Iris pigment epithelial cell (primary cell): ENCODE measurements at places on chromosomes 2 and 18.

- no peak for DNase-seq
These were observed 12.0 kb upstream of the NRP2 start for GRCh38 chr2:205670292-205670691.

DNA sequence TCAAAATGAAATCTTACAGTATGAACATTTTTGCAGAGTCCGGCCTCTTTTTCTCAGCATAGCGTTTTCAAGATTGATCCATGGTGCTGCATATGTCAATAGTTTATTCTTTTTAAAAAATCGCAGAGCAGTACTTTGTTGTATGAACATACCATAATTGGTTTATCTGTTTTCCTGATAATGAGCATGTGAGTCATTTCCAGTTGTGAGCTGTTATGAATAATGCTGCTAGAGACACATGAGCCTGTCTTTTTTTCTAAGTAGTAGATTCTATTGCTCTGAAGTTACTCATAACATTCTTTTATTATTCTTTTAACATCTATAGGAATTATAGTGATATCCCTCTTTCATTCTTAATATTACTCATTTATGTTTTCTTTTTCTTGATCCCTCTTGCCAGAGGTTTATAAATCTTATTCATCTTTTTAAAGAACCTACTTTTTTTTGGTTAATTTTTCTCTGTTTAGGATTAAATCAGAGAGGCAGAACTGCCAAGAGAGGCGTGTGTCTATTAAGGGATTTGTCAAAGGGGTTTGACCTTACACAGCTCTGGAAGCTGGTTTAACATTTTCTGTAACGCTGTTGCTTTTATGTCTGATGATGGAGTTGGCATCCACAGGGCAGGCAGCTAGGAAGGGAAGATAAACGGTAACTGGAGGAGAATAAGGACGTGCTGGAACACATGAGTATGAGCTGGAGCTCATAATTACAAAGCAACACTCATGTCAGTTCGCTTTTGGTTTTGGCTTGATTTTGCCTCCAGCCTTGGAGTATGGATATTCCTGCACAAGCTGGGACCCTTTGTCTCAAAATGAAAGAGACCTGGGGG lies 47.4 kb downstream of the MGAT5 start:
- DNase-seq, result peak; percentile 68

- no peak for DNase-seq
These were observed 37.0 kb downstream of the ROCK1 start for GRCh38 chr18:21074336-21075323.

DNA sequence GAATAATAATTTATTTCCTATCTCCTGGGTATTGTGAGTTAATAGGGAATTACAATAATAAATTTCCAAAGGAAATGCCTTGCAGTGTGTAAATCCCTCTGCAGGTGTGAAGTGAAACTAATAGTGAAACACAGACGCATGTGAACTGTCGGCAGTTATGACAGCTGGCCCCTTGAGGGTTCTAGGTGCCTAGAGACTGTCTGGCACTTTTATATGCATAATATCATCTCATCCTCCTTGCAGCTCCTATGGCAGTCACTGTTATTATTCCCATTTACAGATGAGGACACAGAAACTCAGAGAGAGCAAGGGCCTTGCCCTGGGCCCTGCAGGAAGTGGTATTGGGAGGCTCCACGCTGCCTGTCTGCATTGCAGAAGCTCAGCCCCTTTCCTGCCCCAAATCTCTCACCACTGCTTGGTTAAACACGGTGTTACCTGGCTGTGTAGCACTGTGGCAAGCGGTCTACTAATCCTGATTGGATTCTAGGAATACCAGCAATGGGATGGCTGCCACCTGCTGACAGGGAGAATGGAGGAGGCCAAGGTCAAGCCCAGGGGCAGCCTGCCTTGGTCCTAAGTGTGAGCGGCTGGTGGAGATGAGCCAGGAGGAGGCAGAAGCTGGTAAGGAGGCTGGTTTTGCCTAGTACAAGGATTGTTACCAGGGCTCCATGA lies 32.8 kb upstream of the ACKR3 start:
- no peak for DNase-seq

DNA sequence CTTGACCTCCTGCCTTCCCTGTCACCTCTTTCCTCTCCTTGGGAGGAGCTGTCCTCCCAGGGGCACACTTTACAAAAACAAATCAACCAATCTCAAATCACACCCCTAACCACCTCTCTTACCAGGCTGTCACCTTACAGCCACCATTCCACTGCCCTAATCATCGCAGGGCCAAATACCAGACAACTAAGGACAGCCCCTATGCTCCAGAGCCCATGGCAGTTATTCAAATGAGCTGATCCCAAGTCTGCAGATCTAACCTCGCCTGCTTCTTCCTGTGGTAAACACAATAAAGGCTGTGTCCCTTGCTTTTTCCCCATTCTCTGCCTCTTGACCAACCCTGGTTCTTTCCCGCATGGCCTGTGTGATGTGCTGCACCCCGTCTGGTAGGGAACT lies 154.2 kb upstream of the CNTNAP5 start:
- DNase-seq, result no peak

- no peak for DNase-seq
These were observed 234.3 kb upstream of the NCKAP5 start for GRCh38 chr2:133802409-133803039.

DNA sequence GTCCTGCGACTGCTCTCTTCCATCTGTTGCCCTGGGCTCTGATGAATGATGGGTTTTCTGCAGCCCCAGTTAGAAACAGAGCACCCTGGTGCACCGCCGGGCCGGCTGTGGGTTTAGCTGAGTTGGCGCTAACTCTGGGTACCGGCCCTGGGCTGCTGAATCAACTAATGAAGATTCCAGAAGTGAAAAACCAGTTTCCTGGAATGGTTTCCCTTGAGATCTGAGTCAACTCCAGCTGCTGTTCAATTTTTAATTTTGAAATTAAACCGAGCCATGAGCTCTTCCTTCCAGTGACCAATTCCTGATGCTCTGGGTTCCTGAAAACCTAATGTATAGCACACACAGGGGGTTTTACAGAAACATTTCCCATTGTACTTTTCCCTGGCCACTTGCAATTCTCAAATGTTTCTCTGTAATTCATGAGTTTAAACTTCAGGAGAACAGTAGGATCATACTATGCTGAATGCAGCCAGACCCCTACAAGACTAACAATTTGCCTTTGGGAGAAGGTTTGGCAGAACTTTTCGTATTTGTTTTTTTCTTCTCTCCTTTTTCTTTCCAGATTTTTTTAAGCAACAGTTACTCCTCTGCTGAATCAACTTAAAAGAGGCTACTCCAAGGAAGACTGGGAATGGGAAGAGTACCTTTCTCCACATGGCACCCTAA lies 5.5 kb downstream of the COL6A3 start:
- no peak for DNase-seq

- DNase-seq, result no peak
These were observed 32.1 kb downstream of the PDIA6 start for GRCh38 chr2:10780491-10780820.

DNA sequence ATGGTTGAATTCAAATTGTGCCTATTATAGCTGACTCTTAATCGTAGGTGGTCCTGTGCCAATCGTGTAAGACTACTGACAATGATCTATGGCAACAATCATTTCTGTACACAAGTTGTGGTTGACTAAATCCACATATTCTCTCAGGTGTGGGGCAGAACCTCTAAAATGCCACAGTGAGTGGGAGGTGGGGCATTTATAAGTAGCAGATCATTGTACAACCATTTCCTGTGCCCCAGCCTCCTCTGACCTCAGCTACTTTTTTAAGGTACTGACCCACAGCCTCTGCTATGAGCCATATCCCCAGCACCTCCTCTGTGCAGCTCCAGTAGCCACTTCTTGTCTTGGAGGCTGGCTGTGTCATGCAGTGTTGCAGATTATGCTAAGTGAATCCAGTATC lies 48.6 kb upstream of the RAPH1 start:
- DNase-seq, result peak; percentile 70

GRCh38 chr18:45617284-45617683 lies 2.0 kb downstream of the SLC14A2 start:
- peak; percentile 89 for DNase-seq

GRCh38 chr2:154696810-154697417 lies 1.6 kb upstream of the KCNJ3 start:
- DNase-seq, result no peak

DNA sequence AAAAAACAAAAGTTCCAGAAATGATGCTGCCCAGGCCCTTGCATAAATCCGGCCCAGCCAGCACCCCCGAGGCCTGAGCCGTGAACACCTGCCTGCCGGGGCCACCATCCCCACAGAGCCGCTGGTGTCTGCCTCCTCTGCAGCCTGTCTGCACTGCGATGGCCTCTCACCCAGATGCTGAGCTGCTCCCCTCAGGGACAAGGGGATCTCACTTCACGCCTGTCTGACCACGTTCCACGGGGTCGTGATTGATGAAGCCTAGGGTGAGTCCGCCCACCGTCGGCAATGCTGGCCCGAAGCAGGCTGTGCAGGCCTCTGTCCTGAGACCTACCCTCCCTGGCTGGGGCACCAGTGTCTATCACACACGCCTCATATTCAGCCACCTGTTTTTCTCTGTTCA lies 444.2 kb downstream of the EIPR1 start:
- no peak for DNase-seq

DNA sequence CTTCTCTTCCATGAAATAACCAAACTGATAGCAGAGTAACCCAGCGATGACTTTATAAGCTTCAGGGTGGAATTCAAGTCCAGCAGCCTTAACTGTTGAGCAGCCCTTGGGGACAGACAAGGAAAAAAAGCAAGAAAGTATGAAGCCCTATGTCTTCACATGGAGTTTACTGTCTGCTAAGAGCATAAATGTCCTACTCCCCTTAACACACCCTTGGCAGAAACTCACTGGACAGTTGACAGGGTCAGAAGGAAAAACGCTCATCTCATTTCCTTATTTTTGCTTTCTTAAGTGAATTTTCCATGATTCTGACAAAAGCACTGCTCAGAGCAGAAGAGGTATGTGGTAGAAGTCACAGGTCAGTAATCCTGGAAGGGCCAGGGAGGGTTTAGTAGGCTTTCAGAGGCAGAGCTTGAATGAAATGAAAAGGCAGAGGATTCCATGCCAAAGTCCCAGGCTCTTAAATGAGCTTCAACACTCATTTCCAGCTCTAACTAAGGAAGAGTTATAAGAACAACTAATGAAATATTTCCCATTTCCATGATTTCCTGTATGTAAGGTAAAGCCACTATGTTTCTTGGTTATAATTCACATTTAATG lies 683.3 kb upstream of the KLHL29 start:
- DNase-seq, result no peak

GRCh38 chr2:217223222-217223930 lies 363.5 kb upstream of the TNP1 start:
- peak; percentile 97 for DNase-seq

- no peak for DNase-seq
These were observed 974.3 kb upstream of the CELF4 start for GRCh38 chr18:38539856-38540255.

DNA sequence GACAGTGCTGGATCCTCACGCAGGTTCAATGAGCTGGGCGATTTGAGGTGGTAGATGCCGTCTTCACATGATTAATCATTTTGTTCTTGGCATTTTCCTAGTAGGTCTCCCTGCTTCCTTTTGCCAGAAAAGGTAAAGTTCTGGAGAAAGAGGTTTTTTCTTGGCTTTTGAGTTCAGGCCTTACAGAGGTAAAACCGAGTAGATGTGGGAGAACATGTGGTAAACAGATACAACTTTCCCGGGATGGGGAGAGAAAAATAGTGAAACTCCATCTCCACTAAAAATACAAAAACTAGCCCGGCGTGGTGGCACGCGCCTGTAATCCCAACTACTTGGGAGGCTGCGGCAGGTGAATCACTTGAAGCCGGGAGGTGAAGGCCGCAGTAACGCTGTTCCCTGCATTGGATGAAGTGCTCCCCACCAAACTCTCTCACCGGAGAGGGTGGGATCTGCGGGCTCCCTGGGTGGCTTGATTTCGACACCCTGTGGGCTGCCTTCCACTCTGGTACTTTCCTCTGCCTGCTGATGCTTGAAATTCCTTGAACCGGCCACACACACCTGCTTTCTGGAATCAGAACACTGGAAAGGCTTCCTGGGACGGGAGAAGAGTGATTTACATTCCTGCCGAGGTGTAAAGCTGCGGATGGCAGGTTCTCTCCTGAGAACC lies 88.8 kb downstream of the ACTR3 start:
- no peak for DNase-seq

- DNase-seq, result peak; percentile 95
These were observed 22.1 kb downstream of the GPR39 start for GRCh38 chr2:132438691-132439090.

GRCh38 chr2:122384768-122385333 lies 629.4 kb downstream of the TSN start:
- DNase-seq, result no peak

GRCh38 chr2:71944183-71944550 lies 203.5 kb downstream of the CYP26B1 start:
- DNase-seq, result no peak

GRCh38 chr2:85447222-85447585 lies 28.7 kb downstream of the SH2D6 start:
- DNase-seq, result no peak

GRCh38 chr2:113777371-113777770 lies 20.9 kb upstream of the SLC35F5 start:
- no peak for DNase-seq

DNA sequence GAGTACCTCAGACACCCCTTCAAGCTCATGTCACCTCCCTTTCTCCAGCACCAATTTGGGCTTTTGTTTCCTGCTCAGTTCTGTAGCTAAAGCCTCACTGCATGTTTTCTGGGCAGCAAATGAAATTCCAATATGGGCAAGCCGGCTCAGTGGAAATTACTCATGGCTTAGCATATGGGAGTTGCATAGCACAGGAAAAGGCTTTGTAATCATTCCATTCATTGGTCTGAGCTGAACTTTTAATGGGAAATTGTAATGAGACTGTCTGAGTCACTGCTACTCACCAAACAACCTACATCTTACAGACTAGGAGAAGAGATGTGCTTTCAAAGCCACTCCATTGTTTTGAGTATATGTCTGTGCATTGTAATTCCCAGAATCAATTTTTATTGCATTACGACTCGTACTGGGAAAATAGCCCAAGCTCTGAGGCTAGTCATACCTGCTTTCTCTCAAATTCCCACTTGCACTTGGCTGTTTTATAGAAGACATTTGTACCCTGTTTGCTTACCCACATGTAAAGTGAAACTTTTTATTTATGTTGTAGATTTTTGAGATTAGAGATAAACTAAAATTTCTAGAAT lies 139.5 kb upstream of the LRATD1 start:
- DNase-seq, result peak; percentile 90

DNA sequence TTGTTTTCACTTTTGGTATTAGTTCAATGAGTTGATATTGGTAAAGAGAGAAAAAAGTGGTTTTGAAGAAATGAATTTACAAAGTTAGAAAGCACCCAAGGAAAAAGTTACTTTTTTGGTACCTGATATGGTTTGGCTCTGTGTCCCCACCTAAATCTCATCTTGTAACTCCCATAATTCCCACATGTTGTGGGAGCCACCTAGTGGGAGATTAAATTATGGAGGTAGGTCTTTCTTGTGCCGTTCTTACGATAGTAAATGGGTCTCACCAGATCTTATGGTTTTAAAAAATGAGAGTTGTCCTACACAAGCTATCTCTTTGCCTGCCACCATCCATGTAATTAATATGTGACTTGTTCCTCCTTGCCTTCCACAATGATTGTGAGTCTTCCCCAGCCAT lies 965.6 kb upstream of the NRXN1 start:
- DNase-seq, result no peak

GRCh38 chr18:48340560-48340959 lies 68.6 kb downstream of the ZBTB7C start:
- no peak for DNase-seq
